ENCODE measurements at places on chromosomes 12 and 14.
A peak's percentile ranks its signal among the peaks of the same experiment; 100 is the strongest.

- DNase-seq = no peak
These were observed 81.7 kb downstream of the TNFAIP2 start for GRCh38 chr14:103204852-103205540.

DNA sequence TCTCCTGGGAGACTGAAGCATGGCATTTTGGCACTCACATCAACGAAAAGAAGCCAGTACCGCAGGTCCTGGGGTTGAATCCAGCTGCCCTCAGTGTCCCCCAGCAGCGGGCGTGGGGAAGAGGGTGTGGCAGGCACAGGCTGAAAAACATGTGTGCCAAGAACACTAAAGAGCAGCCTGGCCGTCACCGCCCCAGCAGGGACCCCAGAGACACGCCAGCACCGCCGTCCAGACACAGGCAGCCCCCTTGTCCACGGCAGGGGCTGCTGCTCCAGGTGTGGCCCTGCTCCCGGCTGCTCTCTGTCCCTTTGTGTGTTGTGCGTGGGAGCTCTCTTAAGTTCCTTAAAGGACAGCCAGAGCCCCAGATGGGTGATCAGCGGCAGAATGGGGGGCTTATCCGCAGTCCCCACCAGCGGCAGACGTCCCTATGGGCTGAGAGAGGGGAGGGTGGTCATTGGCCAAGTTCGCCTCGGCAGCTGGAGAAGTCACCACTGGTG, 556 bp downstream of the PHETA1 start:
- DNase-seq = no peak

DNA sequence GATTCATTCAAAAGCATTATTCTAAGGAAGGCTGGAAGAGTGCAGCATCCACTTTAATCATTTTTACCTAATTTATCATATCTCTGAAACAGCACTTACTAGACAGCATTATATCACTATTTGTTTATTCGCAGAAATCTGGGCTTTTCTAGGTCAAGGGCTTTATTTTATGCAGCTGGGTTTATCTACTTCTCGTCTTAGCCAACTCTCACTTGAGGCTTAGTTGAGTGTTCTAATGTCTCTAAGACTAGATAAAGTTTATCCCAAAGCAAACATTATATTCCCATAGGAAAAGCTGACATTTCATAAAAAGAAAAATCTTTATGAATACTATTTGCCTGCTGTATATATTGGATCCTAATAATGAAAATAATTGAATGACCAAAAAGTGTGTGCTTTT, 720.8 kb upstream of the FLRT2 start:
- DNase-seq = no peak

DNA sequence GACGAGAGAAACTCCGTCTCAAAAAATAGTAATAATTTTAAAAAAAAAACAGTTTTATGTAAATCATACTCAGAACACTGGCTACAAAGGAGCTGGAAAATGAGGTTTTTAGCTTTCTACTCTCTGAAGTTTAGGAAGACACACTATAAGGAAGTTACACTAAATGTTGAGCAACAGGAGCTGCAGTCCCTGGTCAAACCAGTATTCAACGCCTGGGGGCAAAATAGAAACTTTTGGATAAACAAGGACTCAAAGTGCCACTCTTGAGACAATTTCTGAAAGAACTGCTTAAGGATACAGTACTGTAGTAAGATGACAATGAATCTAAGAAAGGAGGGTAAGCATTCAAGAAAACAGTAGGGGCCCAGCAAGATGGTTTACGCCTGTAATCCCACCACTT, 29.3 kb downstream of the ACTR6 start:
- DNase-seq = no peak

GRCh38 chr14:89700801-89701200, 253.7 kb downstream of the EFCAB11 start:
- peak; percentile 18 for DNase-seq

DNA sequence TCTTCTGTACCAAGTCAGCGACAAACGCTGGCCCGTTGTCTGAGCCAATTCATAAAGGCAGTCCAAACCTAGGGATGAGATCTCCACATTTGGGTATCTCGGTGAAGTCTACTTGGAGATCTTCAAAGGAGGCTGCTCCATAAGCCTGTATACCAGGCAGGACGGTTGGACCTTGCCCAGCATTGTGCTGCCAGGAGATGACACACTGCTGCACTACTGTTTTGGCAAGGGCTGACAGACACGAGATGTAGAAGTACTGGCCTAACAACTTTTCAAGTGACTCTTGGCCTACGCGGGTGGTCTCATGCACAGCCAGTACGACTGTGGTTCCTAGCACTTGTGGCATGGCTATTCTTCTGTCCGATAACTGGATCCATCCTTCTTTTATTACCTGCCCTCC, 135.3 kb downstream of the SLC38A6 start:
- no peak for DNase-seq

GRCh38 chr14:76708771-76709170, 52.5 kb upstream of the VASH1 start:
- no peak for DNase-seq

DNA sequence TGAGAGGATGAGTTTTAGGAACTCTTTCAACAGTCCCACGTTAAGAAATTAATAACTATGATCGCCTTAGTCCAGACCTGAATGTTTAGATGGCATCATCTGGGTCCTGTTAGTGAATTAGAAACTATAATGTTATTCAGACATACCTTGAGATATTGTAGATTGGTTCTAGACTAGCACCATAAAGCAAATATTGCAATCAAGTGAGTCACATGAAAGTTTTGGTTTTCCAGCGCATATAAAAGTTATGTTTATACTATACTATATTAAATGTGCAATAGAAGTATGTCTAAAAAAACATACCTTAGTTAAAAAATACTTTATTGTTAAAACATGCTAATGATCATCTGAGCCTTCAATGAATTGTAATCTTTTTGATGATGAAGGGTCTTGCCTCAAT, 106.6 kb upstream of the ATP2B1 start:
- DNase-seq = no peak

DNA sequence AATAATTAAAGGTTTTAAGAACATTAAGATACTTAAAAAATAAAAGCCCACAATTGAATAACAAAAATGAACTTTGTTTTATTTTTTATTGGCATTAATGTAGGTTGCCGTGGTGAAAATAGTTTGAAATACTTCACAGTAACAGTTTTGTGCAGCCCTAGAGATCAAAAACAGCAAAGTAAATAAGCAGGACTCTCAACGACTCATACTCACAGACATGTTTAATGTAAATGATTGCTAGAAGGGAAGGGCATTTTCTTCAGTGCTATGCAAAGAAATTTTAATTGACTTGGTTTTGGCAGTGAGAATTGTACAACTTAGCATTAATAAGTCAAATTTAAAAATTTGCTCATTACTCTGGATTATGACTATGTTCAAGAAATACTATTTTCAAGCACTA, 16.0 kb downstream of the TRMT5 start:
- DNase-seq = no peak

DNA sequence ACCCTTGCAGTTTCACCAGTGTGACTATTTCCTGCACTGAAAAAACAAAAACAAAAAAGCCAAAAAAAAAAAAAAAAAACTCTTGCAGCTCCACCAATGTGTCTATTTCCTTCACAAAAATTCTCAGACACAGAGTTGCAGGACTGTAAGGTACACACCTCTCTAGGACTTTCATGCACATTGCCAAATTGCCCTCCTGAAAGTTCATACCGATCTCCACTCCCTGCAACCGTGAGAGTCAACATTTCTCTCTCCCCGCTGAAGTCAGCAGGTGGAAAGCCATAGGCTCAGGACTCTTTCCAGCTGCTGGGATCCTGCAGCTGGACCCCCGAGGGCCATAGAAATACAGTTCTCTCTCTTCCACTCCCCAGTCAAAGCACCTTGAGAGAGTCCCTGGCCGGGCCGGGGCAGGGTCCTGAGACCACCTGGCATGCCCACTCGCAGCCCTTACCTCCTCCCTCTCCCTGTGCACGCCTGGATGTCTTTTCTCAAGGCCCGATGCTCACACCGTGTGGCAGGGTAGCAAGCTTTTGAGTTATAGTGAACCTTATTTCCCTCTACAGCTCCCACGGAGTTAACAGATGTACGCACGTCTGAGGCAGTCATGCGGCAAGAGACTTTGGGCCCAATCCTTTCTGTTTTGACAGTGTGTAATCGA, 23.6 kb downstream of the MMAB start:
- DNase-seq = no peak

DNA sequence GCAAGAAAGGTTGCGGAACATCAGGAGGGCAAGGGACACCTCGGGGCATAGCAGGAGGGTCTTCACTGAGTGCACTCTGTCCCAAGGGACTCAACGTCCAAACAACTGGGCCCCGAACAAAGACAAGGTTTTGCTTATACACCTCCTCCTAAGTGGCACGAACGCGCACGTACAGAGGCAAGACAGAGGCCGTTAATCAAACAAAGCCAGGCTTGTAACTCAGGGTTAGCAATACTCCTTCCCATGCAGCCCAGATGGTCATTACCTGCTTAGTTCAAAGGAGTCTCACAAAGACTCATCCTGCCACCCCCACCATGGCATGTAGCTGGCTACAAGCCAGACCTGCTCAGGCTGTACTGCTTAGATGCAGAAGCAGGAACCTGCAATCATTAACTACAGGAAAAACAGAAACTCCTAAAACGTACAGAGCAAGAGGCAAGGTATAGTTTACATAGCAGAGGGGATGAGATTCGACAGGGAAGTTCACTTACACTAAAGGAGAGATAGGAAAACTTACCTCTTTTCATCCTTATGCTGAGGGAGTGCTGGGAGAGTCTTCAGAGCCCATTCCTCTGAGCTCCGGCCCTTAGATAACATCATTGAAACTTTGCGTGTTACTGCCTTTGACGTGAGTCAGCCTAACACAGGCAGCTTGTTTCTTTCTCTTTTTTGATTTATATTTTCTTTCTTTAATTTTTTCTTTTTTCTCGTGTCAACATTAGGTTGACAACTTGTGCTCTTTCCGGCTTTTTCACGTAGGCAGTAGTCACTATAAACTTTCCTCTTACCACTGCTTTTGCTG, 1319.1 kb downstream of the TMEM121 start:
- DNase-seq = no peak

- no peak for DNase-seq
These were observed 458.4 kb upstream of the SYT1 start for GRCh38 chr12:78406213-78406612.

DNA sequence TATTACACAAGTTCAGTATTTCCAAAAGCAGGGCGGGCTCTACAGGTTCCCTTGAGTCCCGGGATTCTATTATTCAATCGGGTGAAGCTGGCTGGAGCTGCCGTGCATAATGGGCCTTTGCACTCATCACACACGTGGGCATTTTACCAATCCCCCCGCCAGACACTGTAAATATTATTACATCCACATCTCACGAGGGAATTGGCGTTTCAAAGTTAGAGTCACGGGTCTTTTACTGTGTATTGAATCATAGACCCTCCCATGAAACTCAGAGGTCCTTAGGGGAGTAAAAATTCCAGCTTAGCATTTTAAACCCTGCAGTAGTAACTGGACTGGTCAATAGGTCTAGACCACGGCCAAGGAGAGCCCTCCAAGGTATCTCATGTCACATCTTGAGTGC, 70.3 kb downstream of the MAP1LC3B2 start:
- no peak for DNase-seq

- DNase-seq = no peak
These were observed 1186.3 kb upstream of the FLRT2 start for GRCh38 chr14:84343656-84344055.

DNA sequence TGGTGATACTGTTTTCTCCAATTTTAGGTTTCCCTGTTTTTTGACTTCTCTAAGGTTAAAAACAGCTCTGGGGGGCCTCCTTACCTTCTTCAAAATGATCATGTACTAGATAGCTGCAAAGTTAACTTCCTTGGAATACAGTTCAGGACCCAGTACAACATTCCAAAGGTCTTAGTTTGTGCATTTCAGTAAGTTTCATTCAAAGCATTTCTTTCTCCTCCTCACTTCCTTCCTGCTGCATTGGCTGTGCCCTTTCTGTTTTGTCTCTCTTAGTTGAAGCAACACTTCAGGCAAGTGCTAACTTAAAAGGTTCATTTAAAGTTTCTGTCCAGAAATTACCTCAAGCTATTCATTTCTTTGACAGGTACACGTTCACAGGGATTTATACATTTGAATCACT, 95.7 kb downstream of the SCN8A start:
- no peak for DNase-seq

GRCh38 chr14:48849741-48850322, 736.3 kb downstream of the RPS29 start:
- no peak for DNase-seq

DNA sequence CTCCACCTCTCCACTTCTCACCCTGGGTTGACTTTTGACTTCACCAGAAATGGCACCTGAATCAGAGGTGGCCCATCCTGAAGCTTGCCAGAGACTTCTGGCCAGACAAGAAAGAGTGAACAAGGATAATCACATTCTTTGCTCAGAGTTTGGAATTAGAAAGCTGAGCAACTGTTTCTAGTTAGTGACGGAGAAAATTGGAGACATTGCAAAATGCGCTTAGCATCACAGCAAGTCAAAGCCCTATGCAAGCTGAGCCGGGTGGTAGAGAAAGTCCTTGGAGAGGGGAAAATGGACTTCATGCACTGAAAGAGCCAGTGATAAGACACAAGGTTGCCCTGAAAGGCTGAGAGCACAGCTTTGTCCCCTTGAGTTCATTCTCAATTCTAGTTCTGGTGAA, 161.8 kb downstream of the PAH start:
- no peak for DNase-seq

GRCh38 chr12:13342971-13343370, 146.4 kb downstream of the EMP1 start:
- no peak for DNase-seq

DNA sequence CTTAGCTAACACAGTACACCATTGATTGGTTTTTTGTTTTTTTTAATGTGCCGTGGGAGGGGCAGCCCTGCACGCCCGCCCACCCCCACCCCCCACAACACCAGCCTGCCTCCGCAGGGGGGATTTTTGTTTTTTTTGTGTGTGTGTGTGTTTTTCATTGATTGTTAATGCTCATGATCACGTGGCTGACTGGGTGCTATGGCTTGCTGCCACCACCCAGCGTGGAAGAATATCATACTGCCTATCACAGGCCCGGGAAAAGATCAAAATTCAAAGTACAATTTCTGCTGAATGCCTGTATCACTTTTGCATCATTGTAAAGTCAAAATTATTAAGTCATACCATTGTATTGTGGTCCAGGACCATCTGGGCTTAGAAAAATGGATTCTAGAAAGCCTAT, 8.3 kb downstream of the RESF1 start:
- DNase-seq = no peak

DNA sequence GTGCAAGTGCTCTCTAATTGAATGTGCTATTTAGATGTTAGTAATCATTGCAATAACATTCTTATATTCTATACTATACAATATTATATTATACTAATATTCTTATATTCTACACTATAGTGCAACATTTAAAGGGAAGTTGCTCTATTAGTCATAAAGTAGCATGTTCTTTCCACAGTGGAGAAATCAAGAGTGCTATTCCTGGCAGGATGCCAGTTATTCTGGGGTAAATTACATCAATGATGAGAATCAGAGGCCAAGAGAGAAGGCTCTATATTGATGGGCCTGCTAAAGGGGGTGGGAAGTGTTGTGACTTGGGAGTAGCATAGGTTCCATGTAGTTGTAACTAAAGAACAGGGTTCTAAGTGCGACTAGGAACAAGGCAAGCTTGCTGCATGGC, 121.5 kb downstream of the SLC15A5 start:
- DNase-seq = no peak
